ENCODE measurements at places on chromosomes 2 and 18.

GRCh38 chr2:55164534-55165480, 67.3 kb downstream of the CLHC1 start:
- DNase-seq = no peak

DNA sequence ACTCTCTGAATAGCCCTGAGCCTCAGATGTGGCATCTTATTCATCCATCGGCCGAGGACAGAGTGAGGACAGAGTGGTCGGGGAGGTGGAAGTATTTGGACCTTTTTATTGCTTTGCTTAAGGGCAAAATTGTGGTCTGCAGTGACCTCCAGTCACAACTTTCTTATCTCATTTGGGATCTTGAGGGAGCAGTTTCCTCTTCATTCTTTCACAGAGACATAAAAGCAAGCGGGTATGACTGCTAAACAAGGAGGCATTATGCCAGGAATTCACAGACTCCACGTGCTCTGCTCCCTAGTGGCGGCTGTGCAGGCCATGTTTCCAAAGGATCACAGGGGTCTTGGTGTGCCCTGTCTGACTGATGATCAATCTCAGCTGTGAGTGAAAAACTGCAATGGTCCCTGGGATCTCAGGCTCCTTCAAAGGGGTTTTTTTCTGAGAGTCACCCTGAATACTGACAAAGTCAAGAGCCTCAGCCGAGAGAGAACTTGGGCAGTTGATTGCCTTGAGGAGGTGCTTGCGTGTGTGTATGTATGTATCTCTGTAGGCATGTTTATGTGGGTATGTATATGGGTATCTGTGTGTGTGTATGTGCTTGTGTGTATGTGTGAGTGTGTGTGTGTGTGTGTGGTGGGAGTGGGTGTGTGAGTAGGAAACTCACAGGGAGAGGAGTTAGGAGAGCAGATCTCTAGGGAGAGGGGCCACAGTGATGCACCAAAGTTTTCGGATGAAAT, 47.7 kb downstream of the RAPGEF4 start:
- no peak for DNase-seq

- no peak for DNase-seq
Observed at GRCh38 chr2:240453461-240454105, 18.1 kb downstream of the GPC1 start.

DNA sequence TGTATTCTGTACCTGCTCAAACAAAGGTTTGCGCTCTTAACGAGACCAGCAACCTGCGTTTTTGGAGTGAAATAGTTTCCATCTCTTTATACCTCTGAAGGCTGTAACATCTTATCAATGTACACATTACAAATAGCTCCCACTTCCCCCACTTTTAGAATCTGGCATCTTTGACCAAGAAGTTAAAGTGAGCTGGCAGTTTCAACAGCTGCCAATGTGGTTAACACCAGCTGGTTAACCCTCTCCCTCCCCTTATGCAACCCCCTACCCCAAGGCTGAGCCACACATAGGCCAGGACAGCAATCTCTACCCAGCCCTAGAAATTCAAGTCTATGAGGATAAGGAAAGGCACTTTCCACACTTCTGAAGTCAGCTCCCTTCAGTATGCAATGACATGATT, 2.2 kb upstream of the SERTAD2 start:
- no peak for DNase-seq

DNA sequence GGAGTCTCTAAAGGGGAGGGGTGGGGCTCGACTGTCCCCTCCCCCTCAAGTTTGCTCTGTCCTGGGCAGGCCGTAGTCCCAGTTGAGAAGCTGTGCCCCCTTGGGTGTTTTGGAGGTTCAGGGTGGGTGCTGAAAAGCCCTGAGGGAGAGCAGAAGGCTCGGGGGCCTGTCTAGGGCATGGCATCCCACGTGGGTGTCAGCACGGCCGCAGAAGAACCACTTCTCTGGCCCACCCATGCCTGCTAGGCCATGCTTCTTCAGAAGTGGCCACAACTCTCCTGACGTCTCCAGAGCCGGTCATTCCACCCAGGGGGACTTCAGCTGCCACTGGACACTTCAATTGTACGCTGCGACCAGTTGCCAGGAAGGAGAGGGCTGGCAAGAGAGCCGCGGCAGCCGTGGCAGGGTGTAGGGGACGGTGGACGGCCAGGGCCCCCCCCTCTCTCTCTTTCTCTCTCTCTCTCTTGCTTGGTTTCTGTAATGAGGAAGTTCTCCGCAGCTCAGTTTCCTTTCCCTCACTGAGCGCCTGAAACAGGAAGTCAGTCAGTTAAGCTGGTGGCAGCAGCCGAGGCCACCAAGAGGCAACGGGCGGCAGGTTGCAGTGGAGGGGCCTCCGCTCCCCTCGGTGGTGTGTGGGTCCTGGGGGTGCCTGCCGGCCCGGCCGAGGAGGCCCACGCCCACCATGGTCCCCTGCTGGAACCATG, at the start of gene INPP5D:
TSS of gene INPP5D (plus strand) at position 546 of the 704 bp plus-strand sequence. CDS start at position 683, 137 bp downstream.
- no peak for DNase-seq

DNA sequence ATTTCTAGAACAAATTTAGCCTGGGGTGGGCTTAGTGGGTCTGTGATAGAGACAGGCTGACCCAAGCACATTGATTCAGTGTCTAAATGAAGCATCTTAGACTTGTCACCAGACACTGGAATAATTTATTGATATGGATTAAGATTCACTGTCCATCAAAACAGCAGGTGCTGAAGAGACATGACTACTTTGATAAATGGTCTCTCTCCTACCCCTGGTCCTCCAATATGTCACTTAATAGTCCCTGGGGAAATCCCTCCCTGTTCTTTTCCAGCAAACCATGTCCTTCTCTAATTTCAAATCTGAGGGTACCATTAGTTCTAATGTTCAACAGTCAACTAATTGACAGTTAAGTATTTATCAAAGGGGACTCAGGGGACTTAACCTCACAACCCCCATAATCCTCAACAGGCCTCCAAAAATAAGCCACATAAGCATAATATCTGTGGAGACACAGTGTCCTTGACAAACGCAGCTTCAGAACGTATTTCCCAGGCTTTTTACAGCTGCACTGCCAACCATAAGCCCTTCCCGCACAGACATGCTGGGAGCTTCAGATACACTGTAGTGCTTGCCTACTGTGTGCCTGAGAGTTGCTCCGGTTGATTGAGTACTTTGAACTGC, 391.0 kb downstream of the THSD7B start:
- no peak for DNase-seq

- DNase-seq = peak; percentile 14
Observed at GRCh38 chr2:233928594-233929351, 11.6 kb downstream of the TRPM8 start.

Data from NCI-H345 (cell line).